Uterine smooth muscle cell (primary cell): ENCODE measurements at places on chromosomes 6 and 20. TPM values are rescaled to one million over a fixed set of nuclear protein-coding genes. Genes with fewer than 3 reads are reported as not detected.

Gene MYLK4
- total RNA-seq: 0.22 and 0.25 TPM in 2 replicates

Gene TPX2
- 28.6 and 104 TPM in 2 replicates for total RNA-seq

Gene LY86
- total RNA-seq: not detected in 2 replicates

Gene SEL1L2
- not detected in 2 replicates for total RNA-seq

Gene DACT2
- not detected in 2 replicates for total RNA-seq

Gene OPRL1
- 1.1 and 2.1 TPM in 2 replicates for total RNA-seq

Gene CLVS2
- 0.12 TPM in 1 of 2 replicates, not detected in the other for total RNA-seq

Gene DEFB132
- not detected in 2 replicates for total RNA-seq

Gene HSPA12B
- 0.11 and 0.12 TPM in 2 replicates for total RNA-seq

Gene MRPS10
- total RNA-seq: 49.0 and 75.7 TPM in 2 replicates
